Hair follicle dermal papilla cell (primary cell): ENCODE measurements at places on chromosomes 1 and 21. TPM values are rescaled to one million over a fixed set of nuclear protein-coding genes. Genes with fewer than 3 reads are reported as not detected.

The NAV1 gene
- total RNA-seq: 67.5 and 78.9 TPM in 2 replicates

The STUM gene
- total RNA-seq: 4.6 and 8.9 TPM in 2 replicates

The TSPEAR gene
- total RNA-seq: not detected in 2 replicates

The MR1 gene
- 19.3 and 26.1 TPM in 2 replicates for total RNA-seq

The CALML6 gene
- 0.16 and 1.2 TPM in 2 replicates for total RNA-seq

The ADAMTSL4 gene
- 12.3 and 15.7 TPM in 2 replicates for total RNA-seq

The PDPN gene
- total RNA-seq: 8.0 and 8.1 TPM in 2 replicates

The TLCD4 gene
- total RNA-seq: 0.61 and 0.81 TPM in 2 replicates

The MNDA gene
- total RNA-seq: not detected in 2 replicates

The MTARC1 gene
- 0.61 and 0.97 TPM in 2 replicates for total RNA-seq

The CFHR4 gene
- not detected in 2 replicates for total RNA-seq
